ENCODE measurements at places on chromosomes 13 and 19.

DNA sequence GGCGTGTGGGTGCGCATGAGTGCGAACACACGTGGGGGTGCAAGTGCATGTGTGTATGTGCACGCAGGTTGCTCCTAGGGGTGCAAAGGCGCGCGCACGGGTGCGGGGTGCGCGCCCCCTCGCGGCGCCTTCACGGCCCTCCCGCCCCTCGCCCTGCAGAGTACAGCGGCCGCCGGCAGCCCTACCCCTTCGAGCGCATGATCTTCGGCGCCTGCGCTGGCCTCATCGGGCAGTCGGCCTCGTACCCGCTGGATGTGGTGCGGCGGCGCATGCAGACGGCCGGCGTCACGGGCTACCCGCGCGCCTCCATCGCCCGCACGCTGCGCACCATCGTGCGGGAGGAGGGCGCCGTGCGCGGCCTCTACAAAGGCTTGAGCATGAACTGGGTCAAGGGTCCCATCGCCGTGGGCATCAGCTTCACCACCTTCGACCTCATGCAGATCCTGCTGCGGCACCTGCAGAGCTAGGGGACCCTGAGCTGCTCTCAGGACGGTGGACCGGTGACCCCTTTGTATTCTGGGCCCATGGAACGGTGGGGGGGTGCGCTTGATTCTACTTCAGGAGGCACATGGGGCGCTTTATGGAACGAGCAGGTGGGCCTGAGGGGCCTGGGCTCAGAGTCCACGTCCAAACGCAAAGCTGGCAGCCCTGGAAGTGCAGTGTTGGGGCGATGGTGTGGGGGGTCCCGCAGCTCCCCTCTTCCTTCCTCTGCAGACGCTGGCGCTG lies 27.7 kb downstream of the TMEM161A start:
- peak; percentile 31 for DNase-seq

GRCh38 chr13:98937911-98938381 lies 39.9 kb downstream of the DOCK9 start:
- no peak for DNase-seq

DNA sequence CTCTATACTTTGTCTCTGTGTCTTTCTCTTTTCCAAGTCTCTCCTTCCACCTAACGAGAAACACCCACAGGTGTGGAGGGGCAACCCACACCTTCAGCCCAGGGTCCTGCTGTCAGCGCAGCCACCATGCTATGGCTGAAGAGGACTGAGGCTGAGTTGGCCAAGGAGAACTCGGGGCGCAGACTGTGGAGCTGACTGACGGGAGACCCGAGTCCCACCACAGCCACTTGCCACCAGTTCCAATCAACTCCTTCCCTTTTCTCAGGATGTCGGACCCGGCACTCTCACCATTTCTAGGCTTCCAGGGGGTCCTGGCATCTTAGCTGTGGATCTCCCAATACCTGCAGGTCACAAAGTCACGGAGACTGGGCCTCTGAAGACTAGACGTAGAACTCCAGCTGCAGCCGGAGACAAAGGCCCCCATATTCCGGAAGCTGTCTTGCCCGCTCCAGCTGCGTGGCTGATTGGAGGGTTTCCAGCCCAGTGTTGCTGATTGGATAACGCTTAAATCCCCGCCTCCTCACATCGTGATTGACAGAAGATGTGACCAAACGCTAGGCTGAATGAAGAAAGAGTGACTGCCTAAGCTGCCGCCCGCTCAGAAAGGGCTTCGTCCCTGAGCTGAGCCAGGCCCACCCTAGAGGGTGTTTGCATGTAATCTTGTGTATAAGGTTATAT lies 63.6 kb downstream of the ZNF429 start:
- DNase-seq, result no peak

DNA sequence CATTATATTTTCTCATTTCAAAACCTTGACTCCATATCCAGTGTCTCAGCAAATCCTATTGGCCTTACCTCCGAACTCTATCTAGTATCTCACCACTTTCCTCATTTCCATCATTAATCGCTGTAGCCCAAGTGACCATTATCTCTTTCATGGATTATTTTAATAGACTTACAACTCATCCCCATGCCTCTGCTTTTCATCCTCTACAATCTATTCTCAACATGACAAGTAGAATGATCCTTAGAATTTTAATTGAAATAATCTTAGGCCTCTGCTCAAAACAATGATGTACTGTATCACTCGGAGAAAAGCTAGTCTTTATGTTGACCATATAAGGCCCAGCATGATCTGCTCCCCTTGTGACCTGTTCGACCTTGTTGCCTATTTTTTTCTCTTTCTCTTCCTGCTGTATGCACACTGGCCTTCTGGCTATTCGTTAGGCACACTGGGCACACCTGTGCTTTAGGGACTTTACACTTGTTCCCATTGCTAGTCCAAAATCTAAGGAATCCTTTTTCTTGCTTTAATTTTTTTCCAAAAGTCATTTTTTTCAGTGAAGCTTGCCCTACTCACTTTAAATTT lies 21.4 kb downstream of the DNAJC15 start:
- DNase-seq, result no peak

DNA sequence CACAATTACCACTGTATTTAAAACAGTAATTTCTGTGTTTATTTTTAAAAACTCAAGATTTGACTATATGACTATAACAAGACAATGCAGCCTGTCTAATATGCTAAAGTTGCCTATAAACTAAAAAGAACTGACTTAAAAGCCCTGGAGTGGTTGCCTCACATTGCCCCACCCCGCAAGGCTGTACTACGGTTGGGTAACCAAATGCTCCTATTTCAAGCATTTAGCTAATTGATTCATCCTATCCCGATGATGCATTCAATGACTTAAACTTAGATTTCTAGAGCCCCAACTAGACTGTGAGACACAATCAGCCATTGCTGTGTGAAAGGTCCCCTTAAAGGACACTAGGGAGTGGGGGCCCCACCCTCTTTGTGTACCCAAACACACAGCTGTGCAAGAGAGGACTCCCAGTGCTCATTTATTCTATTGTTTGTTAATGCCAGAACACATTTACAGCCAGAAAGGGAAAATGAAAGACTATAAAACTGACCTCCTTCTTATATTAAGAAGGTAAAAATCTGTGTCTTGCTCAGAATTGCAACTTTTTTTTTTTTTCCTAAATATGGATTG lies 66.9 kb downstream of the MIPEP start:
- DNase-seq, result no peak

DNA sequence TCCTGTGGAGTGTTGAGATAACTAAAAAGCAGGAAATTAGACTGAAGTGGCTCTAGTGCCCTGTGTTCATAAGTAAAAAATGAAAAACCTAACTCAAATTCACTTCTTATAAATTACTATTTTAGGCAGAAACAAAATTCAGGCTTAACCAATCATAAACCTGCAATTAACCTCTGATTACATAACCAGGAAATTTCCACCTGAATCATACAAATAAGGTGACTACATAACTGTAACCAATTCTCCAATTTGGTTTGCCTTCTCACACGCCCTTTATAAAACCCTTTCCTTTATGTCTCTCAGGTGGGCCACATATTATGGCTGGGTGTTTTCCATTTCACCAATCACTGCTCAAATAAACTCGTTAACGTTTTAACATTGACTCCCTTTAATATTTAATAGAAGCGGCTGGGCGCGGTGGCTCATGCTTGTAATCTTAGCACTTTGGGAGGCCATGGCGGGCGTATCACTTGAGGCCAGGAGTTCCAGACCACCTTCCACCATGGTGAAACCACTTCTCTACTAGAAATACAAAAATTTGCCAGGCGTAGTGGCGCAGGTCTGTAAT lies 22.9 kb upstream of the ZNF724 start:
- no peak for DNase-seq

GRCh38 chr13:28473044-28473443 lies 21.9 kb downstream of the FLT1 start:
- DNase-seq, result no peak

DNA sequence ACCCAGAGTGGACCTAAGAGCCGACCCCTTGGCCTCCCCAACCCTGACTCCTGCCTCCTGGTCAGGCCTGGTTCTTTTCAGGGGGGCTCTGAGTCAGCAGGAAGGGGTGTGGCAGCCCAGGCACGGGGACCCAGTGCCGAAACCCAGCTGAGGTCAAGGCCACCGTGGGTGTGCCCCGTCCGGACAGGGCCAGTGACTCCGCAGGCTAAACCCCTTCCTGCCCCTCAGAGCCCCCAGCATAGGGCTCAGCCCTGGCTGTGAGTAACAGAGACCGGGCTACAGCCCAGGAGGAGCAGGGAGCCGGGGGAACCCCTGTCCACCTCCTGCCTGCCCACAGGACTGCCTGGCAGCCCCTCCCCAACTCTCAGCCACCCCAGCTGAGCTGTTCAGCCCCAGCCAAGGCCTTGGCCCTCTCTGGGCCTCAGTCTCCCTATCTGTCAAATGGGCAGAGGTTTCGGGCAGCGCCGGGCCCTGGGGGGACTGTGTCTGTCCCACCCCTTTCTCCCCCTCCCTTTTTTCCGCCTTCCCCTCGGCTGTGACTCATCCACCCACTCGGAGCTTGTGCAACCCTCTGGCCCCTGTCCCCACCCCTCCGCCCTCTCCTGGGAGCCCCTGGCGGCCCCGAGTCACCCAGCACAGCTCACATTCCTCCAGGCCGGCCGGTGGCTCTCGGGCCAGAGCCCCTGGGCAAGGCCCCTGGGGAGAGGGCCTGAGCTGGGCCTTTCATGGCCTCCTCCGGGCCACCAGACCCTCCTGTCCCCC lies 8.6 kb downstream of the ZBTB7A start:
- DNase-seq, result no peak

- DNase-seq, result no peak
Observed at GRCh38 chr13:34731486-34731885, 210.6 kb upstream of the NBEA start.

DNA sequence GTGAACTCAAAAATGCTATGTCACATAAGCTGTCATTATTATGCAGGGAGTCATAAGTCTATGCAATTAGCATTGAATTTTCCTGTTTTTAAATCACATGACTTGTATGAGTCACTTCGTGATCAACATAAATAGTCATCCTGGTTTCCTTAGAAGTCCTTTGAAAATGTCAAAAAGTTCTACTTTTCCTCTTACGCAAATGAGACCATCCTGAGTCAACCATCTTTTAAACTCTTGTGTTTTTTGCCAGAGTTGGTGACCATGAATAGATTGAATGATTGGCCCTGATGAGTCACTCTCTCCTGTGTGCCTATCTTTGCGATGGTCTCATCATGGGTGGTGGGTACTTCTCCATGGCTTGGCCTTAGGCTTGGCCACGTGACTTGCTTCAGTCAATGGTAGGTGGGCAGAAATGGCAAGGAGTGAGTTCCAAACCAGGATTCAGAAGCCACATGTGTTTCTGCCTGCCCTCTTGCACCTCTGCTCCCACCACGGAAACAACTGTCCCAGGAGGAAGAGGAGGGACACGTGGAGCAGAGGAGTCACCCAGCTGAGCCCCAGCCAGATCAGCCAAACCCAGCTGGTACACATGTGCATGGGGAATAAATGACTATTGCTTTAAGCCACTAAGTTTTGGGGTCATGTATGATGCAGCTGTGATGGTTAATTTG lies 123.5 kb upstream of the CACNA1A start:
- no peak for DNase-seq

GRCh38 chr19:5894704-5895349 lies 8.8 kb downstream of the NDUFA11 start:
- DNase-seq, result no peak

GRCh38 chr19:19515642-19516519 lies at the start of gene NDUFA13:
NDUFA13 (plus strand) TSS chr19:19516225; CDS start chr19:19516239, 14 bp downstream.
- DNase-seq, result peak; percentile 93

DNA sequence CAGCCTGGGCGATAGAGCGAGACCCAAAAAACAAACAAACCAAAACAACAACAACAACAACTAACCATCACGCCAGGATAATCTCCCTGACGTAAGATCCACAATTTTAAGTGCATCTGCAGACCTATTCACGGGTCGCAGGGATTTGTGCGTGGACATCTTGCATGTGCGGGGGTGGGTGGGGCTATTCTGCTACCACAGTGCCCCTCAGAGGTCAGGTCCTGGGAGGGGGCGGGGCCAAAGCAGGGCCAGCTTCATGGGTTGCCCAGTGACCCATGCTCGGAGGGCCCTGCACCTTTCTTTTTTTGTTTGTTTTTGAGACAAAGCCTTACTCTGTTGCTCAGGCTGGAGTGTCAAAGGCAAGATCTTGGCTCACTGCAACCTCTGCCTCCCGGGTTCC lies 2.6 kb upstream of the CDC42EP5 start:
- no peak for DNase-seq

DNA sequence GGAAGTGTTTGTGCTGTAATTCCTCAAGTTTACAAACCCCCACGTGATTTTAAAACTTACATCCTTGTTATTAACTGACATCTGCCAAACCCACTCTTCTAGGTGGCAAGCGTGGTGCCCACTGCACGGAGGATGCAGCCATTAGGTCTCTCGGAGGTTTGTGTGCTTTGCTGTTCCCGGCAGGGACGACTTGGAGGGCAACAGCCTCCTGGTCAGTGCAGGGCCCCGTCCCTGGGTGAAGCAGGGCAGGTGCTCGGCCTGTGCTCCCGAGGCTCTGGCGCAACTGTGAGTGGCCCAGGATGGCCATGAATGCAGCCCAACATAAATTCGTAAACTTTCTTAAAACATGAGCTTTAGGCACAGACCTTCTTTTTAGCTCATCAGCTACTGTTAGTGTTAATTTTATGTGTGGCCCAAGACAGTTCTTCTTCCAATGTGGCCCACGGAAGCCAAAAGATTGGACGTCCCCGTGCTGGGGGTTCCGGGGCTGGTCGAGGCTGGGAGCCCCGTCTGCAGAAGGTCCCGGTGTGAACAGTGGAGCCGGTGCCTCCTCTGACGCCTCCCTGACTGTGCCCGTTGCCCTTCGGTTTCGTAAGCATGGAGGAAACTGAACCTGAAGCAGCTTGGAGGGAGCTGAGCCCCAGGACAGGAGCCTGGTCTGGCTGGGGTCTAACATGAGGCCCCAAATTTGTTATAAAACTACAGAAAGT lies 11.9 kb downstream of the GAS6 start:
- peak; percentile 31 for DNase-seq

GRCh38 chr13:49412749-49413148 lies 31.1 kb downstream of the CAB39L start:
- no peak for DNase-seq

- DNase-seq, result no peak
Observed at GRCh38 chr19:18021121-18021755, 13.3 kb downstream of the ARRDC2 start.

- DNase-seq, result no peak
Observed at GRCh38 chr19:41395355-41395754, 1.8 kb downstream of the EXOSC5 start.

- DNase-seq, result no peak
Observed at GRCh38 chr19:4264812-4265211, 14.3 kb upstream of the SHD start.

GRCh38 chr19:5954293-5954692 lies 23.6 kb downstream of the RANBP3 start:
- no peak for DNase-seq

Measured in D341Med (cell line).